RPMI8226 (cell line): ENCODE measurements at places on chromosomes 6 and 20.
A peak's percentile ranks its signal among the peaks of the same experiment; 100 is the strongest.

GRCh38 chr20:41769592-41770018 lies 151.4 kb upstream of the CHD6 start:
- DNase-seq, result no peak

DNA sequence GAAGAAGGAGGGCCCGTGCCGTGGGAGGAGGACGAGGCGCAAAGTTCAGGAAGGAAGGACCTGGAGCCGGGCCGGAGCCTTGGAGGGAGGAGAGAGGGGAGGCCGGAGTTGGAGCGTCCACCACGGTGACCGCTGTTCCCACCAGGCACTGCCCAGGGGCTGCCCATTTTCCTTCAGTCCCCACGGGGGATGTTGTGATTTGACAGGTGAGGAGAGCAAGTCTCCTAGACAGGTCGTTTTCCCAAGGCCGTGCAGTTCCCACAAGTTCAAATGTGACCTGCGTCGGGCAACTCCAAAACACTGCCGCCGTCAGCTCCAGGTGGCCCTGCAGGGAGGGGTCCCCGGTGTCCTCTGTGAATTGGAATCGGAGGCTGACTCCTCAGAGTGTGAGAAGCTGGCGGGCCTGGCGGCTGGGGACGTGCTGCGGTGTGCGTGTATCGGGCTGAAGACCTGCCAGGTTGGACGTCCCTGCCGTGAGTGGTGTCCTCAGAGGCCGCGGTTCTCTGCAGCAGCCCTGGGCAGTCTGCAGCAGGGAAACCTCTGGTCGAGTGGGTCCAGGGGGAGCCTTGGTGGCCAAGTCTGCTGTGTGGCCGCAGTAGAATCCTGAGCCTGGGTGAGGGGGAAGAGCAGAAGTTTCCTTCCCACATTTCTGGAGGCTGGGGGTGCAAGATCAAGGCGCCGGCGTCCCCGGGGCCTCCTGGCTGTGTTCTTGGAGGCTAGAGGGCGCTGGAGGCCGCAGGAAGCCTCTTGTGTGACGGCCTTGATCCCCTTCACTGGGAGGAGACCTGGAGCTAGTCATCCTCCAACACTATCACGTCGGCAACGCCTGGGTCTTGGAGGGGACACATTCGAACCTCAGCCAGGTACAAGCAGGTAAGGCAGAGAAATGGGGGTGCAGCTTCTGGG lies 115.1 kb upstream of the FRMD1 start:
- no peak for DNase-seq

DNA sequence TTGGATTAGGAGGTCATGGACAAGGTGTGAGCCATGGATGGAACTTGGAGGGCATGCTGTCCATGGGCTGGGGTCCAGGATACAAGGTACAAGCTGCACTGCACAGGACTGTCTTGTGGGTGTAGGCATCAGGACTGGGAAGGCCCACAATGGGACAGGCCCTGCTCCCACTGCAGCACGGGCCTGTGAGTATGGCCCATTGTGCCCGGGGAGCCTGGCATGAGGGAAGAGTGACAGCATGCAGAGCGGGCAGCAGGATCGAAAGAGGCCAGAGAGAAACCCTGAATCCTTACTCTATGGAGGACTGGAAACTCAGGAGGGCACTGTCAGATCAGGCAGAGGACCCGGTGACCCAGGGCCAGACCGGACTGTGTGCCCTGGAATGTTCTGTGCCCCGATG lies 211.3 kb downstream of the PREX1 start:
- no peak for DNase-seq

GRCh38 chr20:17024513-17025119 lies 202.2 kb upstream of the PCSK2 start:
- DNase-seq, result no peak

GRCh38 chr20:11935212-11936154 lies 17.8 kb downstream of the BTBD3 start:
- DNase-seq, result no peak

DNA sequence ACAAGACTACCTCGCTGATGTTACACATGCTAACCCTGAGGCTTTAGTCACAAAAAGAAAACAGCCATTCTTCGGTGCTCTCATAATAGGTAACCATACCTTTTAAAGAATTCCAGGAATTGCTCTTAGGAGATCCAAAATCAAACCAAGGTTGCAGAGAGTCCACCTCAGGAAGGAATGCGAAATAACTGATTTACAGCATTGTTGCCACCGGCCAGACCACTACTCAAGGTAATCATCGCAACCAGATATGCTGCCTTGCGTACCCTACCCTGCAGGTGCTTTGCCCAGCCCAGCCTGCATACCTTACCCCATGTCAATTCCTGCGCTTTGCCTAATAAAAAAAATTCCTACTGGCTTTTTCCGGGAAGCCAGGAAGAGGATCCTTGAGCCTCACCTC lies 27.0 kb downstream of the NUP153 start:
- no peak for DNase-seq

DNA sequence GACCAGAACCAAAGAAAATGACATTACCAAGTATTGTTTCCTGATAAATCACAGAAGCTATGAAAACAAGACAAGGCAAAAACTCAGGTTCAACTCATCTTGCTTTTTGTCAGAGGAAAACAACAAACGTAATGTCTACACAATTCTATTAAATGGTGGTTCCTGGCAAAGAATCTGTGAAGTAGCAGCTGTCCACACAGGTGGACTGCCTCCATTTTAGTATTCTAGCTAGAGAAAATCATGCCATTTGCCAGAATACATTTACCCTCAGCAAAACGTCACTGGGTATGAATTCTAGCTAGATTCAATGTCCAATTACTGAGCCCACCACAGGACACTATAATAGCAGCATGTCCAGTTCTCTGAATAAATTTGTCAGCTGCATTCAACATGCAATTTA lies 125.4 kb downstream of the ADGRB3 start:
- DNase-seq, result no peak

DNA sequence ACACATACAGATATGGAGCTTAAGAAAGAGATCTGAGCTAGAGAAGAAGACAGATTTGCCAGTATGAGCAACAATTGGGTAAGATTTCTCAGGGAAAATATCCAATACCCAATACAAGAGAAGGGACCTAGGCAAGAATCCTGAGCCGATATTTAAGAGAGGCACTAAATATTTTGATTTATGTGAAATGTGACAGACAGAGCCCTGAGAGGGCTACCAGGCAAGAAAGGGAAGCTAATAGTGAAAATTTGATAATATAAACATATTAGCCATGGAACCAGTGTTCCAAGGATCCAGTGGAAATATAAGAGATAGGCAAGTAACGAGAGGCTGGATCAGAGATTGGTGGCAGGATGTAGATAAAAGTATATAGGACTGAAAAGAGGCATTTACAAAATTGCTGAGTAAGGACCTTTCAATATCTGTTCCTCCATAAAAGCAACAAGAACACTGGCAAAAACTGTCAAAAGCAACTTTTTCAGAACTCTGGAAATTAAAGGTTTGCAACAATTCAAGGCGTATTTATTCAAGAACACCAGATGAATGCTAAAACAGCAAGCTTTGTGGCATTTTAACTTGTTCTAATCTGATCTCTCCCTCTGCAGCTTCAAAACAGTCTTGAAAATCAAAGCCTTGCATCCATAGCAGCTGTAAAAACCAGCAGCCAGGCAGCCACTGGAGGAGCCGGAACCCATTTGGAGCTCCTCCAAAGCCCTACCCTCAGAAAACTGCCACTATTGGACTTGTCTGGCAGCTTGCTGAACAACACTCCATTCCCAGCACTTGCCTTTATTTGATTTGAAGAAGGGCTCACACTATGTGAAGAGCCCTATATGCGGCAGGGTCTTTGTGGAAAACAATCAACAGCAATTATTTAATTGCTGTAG lies 58.8 kb downstream of the REV3L start:
- DNase-seq, result no peak

DNA sequence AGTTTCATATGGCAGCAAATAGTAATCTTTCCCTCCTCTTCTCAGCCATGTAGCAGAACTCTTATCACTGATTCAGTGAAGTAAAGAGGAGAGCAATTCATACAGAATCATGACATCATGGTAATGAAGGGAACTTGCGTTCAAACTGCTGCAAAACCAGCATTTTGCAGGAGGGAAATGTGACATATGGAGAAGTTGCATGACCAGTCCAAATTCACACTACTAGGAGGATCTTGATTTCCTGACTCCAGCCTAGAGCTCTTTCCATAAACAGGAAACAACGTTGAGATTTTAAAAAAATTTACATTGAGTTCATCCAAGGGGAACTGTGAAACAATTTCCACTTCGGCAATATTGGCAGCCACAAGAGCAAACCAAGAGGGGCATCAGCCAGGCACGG lies 63.8 kb downstream of the MBOAT1 start:
- DNase-seq, result no peak

GRCh38 chr6:84773431-84774156 lies 9.2 kb upstream of the TBX18 start:
- no peak for DNase-seq

GRCh38 chr6:105921781-105922180 lies 164.4 kb upstream of the PRDM1 start:
- no peak for DNase-seq

GRCh38 chr6:39319621-39320362 lies 2.7 kb downstream of the KCNK16 start:
- no peak for DNase-seq

DNA sequence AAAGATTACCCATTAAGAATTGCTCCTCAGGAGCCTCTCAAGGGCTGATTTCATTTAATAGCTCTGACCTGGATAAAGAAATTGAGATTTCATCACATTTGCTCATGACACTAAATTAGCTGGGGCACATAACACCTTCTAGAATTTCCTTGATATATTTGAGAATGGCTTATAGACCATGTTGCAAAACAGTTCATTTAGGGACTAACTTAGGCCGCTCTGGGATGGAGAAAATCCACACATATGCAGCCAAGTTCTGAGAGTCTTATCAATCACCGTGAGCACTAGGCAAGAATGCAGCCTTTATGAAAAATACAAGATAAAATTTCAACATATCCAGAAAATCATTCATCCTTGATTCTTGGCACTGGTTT lies 91.0 kb upstream of the MCHR2 start:
- DNase-seq, result no peak

GRCh38 chr6:38143191-38144150 lies 323.9 kb downstream of the ZFAND3 start:
- DNase-seq, result no peak

DNA sequence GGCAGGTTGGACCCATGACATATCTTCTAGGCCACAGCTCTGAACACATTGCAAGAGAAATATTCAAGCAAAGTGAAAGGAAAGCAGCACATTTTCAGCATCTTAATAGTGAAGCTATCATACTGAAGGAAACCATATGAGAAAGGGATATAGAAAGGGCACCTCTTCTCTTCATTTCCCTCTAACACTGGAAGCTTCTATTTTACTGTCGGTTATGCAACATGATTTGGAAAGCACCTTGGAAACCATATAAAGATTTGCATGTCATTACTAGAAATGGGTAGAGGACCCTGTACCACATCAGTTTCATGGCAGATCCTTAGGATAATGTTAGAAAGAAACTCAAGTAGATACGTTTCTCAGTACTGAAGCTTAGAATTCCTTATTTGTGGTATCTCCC lies 70.5 kb upstream of the HMGN3 start:
- DNase-seq, result no peak

DNA sequence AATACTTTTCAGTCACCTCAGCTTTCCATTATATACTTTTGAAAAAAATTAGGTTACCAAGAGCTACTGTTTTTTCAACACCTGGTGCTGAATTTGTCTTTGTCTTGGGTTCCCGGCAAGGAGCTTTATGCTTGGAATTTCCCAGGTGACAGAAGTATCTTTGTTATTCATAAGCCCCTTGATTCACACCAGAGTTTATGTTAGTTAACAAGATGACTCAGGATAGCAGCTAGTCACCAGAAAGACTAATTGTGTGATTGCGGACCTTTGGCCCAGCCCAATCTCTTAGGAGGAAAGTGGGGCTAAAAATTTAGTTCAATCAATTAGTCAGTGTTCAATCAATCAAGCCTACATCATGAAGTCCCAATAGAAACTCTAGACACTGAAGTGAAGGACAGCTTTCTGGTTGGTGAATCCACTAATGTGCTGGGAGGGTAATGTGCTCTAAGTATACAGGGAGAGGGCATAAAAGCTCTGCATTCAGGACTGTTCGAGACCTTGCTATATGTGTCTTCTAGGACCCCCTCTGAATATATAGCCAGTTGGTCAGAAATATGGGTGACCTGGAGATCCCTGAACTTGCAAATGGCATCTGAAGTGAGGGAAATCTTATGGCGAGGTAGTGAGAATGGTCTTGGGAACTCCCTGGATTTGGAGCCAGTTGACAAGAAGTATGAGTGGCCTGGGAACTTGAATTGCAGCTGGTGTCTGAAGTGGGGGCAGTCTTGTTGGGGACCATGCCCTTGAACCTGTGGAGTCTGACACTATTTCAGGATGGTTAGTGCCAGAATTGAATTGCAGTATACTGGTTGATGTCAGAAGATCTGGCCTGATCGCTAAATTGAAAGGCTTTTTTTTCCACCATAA lies 16.2 kb downstream of the TMEM30A start:
- no peak for DNase-seq

DNA sequence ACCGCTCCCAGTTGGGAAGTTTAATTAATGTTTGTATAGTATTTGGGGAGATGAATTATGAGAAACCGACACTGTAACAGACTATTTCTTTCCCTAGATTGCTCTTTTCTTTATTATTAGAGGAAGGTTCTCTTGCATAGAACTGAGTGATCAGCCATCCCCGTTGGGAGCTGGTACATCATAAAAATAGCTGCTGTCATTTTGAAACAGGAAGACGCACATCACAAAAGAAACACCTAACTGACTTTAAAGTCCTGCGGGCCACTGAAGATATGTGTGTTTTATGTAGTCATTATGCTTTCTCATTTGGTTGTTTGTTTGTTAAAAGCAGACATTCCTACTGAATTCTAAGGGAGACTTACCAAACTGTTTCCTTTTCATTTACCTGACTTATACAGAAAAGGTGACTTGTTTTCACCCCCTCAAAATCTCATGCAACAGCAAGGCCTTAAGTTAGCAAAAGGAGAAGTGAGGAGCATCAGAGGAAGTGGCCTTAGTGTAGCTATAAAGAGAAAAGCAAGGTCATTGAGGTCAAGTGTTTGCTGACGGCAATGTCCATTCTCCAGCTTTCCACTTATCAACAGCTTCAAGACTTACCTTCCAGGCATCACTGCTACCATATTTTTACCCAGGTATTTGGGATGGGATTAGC lies 91.0 kb downstream of the PKHD1 start:
- DNase-seq, result no peak

DNA sequence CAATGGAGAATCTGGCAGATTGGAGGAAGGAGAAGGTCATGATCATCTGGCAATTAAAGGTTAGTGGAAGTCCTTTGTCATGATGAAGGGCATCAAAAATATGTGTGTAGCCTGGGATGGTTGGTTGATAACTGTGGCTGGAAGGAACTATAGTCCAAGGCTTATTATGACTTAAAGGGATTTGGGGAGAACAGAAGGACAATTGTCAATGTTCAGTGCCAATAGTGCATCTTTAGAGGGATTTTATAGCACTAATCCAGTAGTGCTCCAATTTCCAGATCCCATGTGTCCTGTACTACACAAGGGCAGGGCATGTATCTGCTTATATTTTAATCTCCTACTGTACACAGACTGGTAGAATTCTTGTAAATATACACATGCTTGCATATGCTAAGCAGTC lies 5.0 kb upstream of the ZBTB24 start:
- no peak for DNase-seq

- peak; percentile 27 for DNase-seq
Observed at GRCh38 chr6:152356662-152357061, 280.5 kb downstream of the SYNE1 start.
